ENCODE measurements at places on chromosomes 3 and 15.

GRCh38 chr3:87975716-87976115 lies 83.1 kb downstream of the CGGBP1 start:
- no peak for DNase-seq

DNA sequence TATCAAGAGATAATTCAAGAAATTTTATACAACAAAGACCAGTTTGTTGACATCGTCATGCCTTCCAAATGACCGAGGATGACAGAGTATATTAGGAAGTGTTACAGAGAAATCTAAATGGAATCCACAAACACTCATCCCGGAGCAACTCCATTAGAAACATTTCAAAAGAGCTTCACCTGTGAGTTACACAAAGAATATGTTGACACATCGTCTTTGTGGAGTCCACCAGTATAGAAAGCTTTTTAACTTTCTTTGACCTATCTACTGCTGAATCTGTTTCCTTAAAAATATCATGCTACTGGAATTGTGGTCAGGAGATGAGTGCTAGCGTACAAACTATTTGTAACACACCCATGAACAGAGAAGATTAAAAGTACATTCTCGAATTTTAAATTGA lies 130.4 kb downstream of the SUCLG2 start:
- no peak for DNase-seq

- DNase-seq, result no peak
These were observed 89.8 kb upstream of the IGSF10 start for GRCh38 chr3:151550642-151551041.

GRCh38 chr15:68981941-68982340 lies 32.6 kb upstream of the NOX5 start:
- DNase-seq, result no peak

- no peak for DNase-seq
These were observed 581.4 kb upstream of the LMCD1 start for GRCh38 chr3:7920211-7920610.

DNA sequence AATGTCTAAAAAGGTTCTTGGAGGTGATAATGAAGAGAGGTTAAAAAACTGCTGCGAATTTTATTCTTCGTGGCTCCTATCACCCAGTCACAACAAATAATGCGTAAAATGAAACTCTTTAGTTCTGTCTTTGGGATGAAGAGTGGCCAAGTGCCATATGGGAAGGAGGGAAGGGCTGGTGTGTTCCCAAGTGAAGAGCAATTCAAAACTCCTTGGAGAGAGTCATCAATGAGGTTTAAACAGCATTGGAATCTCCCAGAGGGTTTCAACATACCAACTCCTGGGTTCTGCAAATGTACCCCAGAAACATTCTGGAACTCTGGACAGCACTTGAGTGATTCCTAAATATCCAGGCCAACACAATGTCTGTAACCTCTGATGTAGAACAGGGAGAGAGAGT lies 45.3 kb downstream of the SLCO3A1 start:
- DNase-seq, result no peak

- no peak for DNase-seq
These were observed 467.4 kb upstream of the BCHE start for GRCh38 chr3:166304584-166304983.

- DNase-seq, result no peak
These were observed 35.4 kb upstream of the XCR1 start for GRCh38 chr3:46062679-46063078.

DNA sequence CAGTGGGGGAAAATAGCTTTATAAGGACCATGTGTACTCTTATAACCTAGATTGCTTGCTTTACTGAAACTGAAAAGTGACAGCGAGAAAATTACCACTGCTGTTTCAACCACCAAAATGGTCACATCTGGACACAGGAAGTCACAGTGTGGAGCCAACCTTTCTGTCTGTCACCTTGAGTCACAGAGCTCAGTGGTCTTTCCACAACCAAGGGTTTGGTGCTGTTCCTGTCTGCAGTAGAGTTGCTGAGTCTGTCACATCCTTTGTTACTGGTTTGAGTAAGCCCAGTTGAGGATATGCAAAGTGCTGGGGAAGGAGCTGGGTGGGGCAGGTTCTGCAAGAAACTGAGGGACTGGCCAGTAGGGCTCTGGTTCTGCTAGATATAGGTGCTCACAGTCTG lies 139.1 kb upstream of the EIF1B start:
- DNase-seq, result no peak

Measured in AG09309 (cell line).